ENCODE measurements at places on chromosomes 3 and 15. TPM values are rescaled to one million over a fixed set of nuclear protein-coding genes. Genes with fewer than 3 reads are reported as not detected.

Gene MYRIP
- not detected for total RNA-seq

Gene RASGRP1
- total RNA-seq = 0.31 TPM

Gene TNNC1
- total RNA-seq = 0.87 TPM

Gene HEG1
- 6.8 TPM for total RNA-seq

Measured in A549 treated with ZK216348 at 1 μM for 4 hours (cell line).